ENCODE measurements at places on chromosomes 13 and 19. TPM values are rescaled to one million over a fixed set of nuclear protein-coding genes. Genes with fewer than 3 reads are reported as not detected.
A peak's percentile ranks its signal among the peaks of the same experiment; 100 is the strongest.

DNA sequence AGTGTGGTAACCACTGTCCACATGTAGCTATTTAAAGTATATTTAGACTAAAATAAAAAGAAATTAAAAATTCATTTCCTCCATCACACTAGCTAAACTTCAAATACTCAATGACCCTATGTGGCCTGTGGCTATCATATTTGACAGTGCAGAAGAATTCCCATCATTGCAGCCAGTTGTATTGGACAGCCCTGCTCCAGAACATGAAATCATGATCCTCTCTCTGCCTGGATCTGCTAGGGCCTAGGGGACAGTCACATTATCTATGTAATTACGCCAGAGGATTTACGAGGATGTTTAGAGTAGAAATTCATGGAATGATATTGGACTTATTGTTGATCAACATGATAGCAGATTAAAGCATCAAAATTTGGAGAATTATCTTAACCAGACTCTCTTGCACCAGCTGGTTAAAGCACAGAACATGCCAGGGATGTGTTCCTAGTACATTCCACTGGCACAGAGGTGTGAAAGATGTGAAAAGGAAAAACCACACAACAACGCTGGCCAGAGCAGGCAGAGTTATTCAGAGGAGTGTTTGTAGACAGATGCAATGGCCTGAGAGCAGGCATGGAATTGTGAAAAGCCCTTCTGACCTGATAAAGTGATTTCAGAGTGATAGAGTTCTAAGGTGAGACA is 108.9 kb upstream of the STARD13 start:
- no peaks in the 10 kb centered on the region for H3K36me3 ChIP-seq
- no peak overlapping the region for H3K4me3 ChIP-seq
- no peaks in the 10 kb centered on the region for H3K4me1 ChIP-seq

Gene PARP4
- polyA plus RNA-seq: 58.4 TPM

DNA sequence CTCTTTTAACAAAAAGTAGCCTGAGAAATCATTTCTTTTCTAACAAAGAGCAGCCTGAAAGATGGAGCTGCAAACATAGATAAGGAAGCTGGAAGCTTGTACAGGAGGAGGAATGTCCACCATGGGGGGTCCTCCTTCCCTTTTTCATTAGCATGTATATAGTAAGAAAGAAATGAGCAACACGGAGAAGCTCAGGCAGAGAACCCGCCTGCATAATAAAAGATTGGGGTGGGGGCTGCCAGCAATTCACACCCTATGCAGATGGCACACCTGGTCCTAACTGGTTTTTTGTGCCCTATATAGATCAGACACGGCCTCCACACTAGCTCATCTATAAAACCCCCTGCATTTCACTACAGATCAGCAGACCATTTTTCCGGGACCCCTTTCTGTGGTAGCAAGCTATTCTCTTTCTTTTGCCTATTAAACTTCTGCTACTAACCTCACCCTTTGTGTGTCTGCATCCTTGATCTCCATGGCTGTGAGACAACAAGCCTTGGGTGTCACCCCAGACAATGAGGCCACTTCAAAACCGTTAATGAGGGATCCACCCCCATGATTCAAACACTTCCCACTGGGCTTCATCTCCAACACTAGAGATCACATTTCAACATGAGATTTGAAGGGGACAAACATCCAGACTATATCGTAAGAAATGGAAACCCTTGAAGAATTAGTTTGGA is 167.5 kb upstream of the FREM2 start:
- peaks cover 4% of the 10 kb centered on the region for H3K27me3 ChIP-seq
- no peak for DNase-seq
- no peaks in the 10 kb centered on the region for H3K4me1 ChIP-seq
- no peak overlapping the region for H3K27ac ChIP-seq
- H3K4me3 ChIP-seq: no peak overlapping the region
- no peaks in the 10 kb centered on the region for H3K36me3 ChIP-seq

- H3K36me3 ChIP-seq: no peaks in the 10 kb centered on the region
- no peaks in the 10 kb centered on the region for H3K27me3 ChIP-seq
Observed at GRCh38 chr19:2334986-2335846, 6.7 kb downstream of the SPPL2B start.

DNA sequence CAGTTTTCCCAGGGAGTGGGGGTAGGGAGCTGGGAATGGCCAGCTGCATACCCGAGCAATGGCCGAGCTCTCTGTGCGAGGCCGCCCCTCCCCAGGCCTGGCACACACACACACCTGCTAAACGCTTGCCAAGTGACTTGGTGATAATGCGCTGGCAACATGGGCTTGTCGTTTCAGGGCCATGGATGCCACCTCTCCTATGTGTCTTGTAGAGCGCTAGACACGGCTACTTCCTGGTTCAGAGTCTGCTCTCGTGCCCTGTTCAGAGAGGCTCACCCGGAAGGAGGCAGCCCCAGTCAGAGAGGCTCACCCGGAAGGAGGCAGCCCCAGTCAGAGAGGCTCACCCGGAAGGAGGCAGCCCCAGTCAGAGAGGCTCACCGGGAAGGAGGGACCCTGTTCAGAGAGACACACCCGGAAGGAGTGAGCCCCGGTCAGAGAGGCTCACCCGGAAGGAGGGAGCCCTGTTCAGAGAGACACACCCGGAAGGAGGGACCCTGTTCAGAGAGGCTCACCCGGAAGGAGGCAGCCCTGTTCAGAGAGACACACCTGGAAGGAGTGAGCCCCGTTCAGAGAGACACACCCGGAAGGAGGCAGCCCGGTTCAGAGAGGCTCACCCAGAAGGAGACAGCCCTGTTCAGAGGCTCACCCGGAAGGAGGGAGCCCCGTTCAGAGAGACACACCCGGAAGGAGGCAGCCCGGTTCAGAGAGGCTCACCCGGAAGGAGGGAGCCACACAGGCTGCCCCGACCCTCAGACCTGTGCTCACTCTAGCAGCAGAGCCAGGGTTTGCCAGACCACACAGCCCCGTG is 4.2 kb downstream of the ADPRHL1 start:
- H3K4me1 ChIP-seq: peaks cover 11% of the 10 kb centered on the region
- no peaks in the 10 kb centered on the region for H3K27me3 ChIP-seq
- H3K27ac ChIP-seq: peak overlapping the region; percentile 77
- H3K4me3 ChIP-seq: peak overlapping the region; percentile 84
- H3K36me3 ChIP-seq: peaks cover 4% of the 10 kb centered on the region
- DNase-seq: peak; percentile 89

- no peak overlapping the region for H3K27ac ChIP-seq
- no peak for DNase-seq
- H3K4me1 ChIP-seq: peaks cover 9% of the 10 kb centered on the region
- H3K4me3 ChIP-seq: no peak overlapping the region
- H3K27me3 ChIP-seq: no peaks in the 10 kb centered on the region
- H3K36me3 ChIP-seq: no peaks in the 10 kb centered on the region
Observed at GRCh38 chr13:30044932-30045331, 194.5 kb upstream of the UBL3 start.

GRCh38 chr19:41426952-41427646 is at the start of gene B3GNT8:
B3GNT8 (minus strand) TSS chr19:41427374; CDS start chr19:41426778, 596 bp downstream.
- peak; percentile 48 for DNase-seq
- peak within 1 kb of the TSS; percentile 81 for H3K4me3 ChIP-seq
- no peaks in the 10 kb centered on the region for H3K27me3 ChIP-seq
- H3K36me3 ChIP-seq: peaks cover 14% of the 10 kb centered on the region
- peak within 1 kb of the TSS; percentile 69 for H3K27ac ChIP-seq
- peaks cover 17% of the 10 kb centered on the region for H3K4me1 ChIP-seq

GRCh38 chr13:78596399-78596735 is 7.0 kb downstream of the POU4F1 start:
- H3K27me3 ChIP-seq: peaks cover 89% of the 10 kb centered on the region
- H3K36me3 ChIP-seq: no peaks in the 10 kb centered on the region
- H3K27ac ChIP-seq: no peak overlapping the region
- no peaks in the 10 kb centered on the region for H3K4me1 ChIP-seq

GRCh38 chr13:41654796-41655195 is 197.4 kb downstream of the RGCC start:
- H3K4me1 ChIP-seq: no peaks in the 10 kb centered on the region
- H3K27me3 ChIP-seq: no peaks in the 10 kb centered on the region
- no peak for DNase-seq
- H3K36me3 ChIP-seq: no peaks in the 10 kb centered on the region
- no peak overlapping the region for H3K27ac ChIP-seq

DNA sequence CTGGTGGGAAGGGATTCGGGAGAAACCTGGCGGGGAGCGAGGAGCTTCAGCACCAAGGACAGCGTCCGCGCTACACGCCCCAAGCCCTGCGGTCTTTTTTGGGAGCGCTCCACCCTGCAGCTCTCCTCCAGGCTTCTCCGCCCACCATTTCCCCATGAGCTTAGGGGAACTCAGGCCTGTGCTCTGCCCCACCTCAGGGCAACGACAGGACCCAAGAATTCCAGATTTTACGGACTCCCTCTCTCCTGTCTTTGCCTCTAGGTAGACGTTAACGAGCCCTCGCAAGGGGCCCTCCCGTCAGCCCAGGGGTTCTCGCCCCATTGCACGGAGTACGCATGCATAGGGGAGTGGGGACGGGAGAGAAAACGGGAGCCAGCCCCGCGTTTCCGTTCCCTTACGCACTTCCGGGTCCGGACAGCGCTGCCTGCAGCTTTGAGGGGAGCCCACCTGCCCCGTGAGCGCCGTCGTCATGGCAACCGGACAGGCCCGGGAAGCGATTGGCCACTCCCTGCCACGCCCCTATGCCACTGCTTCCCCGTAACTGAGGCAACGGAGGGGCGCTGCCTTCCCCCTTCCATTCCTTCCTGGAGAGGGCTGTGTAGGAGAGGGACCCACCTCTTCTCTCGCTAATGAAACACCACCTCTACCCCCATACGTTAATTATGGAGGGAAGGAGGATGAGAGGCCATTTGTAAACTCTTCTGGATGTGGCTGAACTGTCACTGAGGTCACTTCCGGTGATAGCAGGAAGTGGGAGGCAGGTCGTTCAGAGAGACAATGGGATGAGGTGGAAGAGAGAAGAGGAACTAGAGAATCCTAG is 20.8 kb downstream of the NOVA2 start:
- H3K36me3 ChIP-seq: no peaks in the 10 kb centered on the region
- H3K27ac ChIP-seq: no peak overlapping the region
- H3K4me3 ChIP-seq: peak overlapping the region; percentile 32
- no peak for DNase-seq

DNA sequence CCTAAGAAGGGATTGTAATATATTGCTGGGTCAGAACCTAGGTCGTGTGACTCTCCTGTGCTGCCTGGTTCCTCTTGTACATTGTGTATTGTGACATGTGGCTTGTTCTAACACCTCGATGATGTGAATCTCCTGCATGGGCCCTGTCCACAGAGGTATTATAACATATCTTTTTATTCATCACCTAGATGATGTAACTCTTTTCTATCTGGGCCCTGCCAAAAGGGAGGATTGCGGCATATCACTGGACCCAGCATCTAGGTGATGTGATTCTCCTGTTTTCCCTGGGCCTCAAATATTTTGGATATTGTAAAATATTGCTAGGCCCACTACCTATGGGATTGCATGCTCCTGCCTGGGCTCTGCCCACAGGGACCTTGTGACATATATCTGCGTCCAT is 33.4 kb upstream of the ZNF254 start:
- H3K27me3 ChIP-seq: no peaks in the 10 kb centered on the region
- peaks cover 15% of the 10 kb centered on the region for H3K36me3 ChIP-seq
- H3K4me1 ChIP-seq: peaks cover 24% of the 10 kb centered on the region
- no peak for DNase-seq
- no peak overlapping the region for H3K4me3 ChIP-seq
- H3K27ac ChIP-seq: peak overlapping the region; percentile 84

- no peak for DNase-seq
- no peaks in the 10 kb centered on the region for H3K27me3 ChIP-seq
- no peaks in the 10 kb centered on the region for H3K4me1 ChIP-seq
- no peak overlapping the region for H3K4me3 ChIP-seq
Observed at GRCh38 chr13:23087880-23088279, 92.9 kb upstream of the SGCG start.

Gene ATXN8OS
- not detected for polyA plus RNA-seq

Gene ZNF229
- 4.8 TPM for polyA plus RNA-seq

Gene SLC17A7
- 0.04 TPM for polyA plus RNA-seq

Gene CEBPA
- 1.5 TPM for polyA plus RNA-seq

GRCh38 chr19:40232479-40232878 is 6.0 kb upstream of the CCNP start:
- H3K36me3 ChIP-seq: peaks cover 13% of the 10 kb centered on the region
- peaks cover 1% of the 10 kb centered on the region for H3K27me3 ChIP-seq

DNA sequence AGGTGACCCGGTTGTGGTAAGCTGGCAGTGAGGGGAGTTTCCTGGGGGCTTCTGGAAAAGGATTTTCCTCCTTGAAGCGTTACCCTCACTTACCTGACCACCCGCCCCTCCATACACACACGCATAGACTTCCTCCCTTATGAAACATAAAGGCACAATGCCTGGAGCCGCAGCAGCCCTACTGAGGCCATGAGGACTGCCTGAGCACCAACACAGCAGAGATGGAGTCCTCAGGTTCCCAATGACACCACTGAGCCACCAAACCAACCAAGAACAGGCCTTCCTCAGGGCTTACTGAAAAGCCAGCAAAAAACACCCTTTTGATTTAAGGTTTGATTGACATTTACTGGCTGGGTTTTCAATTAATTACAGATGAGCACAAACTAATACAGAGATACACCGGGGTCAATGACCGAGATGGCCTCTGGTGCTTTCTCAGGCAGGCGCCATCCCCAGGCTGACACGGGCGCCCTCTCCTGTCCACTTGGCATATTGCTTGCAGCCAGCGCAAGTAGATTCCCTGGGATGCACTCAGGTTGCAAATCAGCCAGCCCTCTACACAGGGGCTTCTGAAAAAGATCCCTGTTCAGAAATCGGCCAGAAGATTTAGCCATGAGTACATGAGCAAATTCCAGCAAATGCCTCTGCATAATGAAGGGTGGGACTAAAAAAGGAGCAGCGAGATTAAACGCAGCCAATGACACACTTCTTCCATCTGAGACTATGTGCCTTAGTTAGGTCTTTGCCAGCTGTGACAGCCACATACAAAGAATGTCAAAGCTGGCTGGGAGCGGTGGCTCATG is 14.8 kb downstream of the OPA3 start:
- DNase-seq: no peak
- peak overlapping the region; percentile 62 for H3K27ac ChIP-seq
- no peaks in the 10 kb centered on the region for H3K27me3 ChIP-seq
- no peaks in the 10 kb centered on the region for H3K36me3 ChIP-seq

Gene PABPC3
- 0.13 TPM for polyA plus RNA-seq

DNA sequence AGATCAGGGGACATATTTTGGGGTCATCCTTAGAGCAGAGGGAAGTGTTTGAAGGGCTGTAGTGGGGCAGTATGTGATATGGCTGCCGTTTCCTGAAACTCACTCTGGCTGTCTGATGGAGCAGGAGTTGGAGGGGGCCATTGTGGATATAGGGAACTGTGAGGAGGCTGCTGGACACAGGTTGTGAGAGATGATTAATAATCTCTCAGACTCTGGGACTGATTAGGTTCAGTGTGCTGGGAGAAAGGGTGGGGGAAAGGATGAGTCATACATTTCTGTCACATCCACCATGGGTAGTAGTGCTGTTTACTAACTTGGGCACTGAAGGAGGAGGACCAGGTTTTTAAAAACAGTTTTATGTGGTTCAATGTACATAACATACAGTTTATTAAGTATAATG is 4.8 kb downstream of the B3GLCT start:
- DNase-seq: peak; percentile 26
- peaks cover 32% of the 10 kb centered on the region for H3K4me1 ChIP-seq
- no peaks in the 10 kb centered on the region for H3K36me3 ChIP-seq
- no peak overlapping the region for H3K4me3 ChIP-seq
- no peak overlapping the region for H3K27ac ChIP-seq

Gene SIAH3
- 0.19 TPM for polyA plus RNA-seq

Gene LGI4
- polyA plus RNA-seq: 0.14 TPM

Gene SYCN
- not detected for polyA plus RNA-seq
